ENCODE measurements at places on chromosomes 7 and 10.

GRCh38 chr7:36272211-36272566, 117.5 kb upstream of the ANLN start:
- no peak for DNase-seq

DNA sequence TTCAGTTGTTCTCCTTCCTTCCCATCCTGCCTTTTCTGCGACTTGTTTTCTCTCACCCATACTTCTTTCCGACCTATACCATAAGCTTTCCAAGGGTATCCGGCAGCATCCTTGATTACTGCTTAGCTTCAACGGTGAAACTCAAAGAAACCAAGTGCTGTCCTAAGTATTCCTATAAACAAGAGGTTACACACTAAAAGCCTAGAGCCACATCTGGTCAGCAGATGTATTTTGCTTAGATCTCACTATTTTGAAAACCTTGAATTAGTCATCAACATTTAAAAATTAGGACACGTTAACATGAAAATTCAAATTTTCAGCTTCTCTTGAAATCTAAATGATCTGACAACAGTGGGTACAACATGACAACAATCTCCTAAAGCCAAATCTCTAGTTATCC, 20.0 kb downstream of the ARHGAP21 start:
- DNase-seq = no peak

DNA sequence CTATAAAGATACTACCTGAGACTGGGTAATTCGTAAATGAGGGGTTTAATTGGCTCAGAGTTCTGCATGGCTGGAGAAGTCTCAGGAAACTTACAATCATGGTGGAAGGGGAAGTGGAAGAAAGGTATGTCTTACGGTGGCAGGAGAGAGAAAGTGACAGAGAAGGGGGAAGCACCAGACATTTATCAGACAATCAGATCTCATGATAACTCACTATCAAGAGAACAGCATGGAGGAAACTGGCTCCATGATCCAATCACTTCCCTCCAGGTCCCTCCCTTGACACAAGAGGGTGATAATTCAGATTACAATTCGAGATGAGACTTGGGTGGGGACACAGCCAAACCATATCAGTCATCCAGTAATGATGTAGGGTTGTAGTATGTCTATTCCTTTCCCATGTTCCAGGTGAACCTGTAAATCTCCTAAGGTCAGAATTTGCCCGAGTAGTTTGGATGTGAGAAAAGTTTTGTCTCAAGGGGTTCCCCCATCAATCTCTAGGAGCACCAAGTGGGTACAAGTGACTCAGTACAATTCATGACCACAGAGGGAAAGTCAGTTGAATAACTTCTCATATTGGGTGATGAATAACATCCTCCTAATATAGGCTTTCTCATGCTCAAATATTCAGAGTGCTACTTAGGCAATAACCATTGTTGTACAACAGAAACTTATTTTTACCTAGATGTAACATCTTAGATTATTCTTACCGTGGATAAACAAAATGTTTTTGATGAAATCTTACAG, 39.7 kb upstream of the MTPN start:
- no peak for DNase-seq

GRCh38 chr7:153590136-153590535, 462.1 kb upstream of the DPP6 start:
- no peak for DNase-seq

All from NCI-H524 (cell line).